PC-9 (cell line): ENCODE measurements at places on chromosomes 7 and 10. TPM values are rescaled to one million over a fixed set of nuclear protein-coding genes. Genes with fewer than 3 reads are reported as not detected.

GRCh38 chr10:48234787-48235186 is 39.7 kb downstream of the FRMPD2 start:
- 0 out of 2 replicates have a peak, but pooled peaks cover 4% of the 10 kb centered on the region for H3K27me3 ChIP-seq
- no peak overlapping the region for H3K4me3 ChIP-seq
- no peak overlapping the region for H3K27ac ChIP-seq
- H3K4me1 ChIP-seq: no peaks in the 10 kb centered on the region
- no peaks in the 10 kb centered on the region for H3K36me3 ChIP-seq

DNA sequence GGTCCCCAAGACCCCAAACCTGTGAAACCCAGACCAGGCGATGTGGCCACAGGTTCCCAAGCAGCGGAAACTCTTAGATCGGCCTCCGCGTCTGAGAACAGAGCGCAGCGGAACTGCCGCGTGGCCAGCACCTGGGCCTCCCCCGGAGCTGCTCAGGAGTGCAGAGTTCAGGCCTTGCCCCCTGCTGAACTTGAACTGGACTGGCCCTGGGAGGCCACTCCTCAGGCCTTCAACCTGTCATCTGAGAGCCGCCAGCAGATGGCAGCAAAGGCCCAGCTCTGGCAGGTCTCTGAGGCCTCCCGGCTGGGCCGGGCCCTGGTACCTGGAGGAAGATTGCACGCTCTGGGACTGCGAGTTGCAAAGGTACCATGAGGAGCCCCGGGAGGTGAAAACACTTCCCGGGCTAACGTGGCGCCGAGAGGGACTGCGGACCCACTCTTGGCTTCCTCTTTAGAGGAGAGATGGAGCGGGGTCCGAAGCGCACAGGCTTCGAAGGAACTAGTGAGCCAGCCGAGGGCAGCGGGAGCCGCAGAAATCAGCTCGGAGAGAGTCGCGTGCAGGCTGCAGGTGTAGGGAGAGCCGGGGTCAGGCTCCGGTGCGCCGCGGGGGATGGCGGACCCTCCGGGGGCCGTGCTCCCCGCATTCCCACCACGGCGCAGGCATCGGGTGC is 89.2 kb downstream of the PAXIP1 start:
- no peak overlapping the region for H3K4me3 ChIP-seq
- no peaks in the 10 kb centered on the region for H3K4me1 ChIP-seq
- no peaks in the 10 kb centered on the region for H3K36me3 ChIP-seq
- peak; percentile 59 for DNase-seq
- peaks cover 91% of the 10 kb centered on the region for H3K27me3 ChIP-seq
- no peak overlapping the region for H3K27ac ChIP-seq

The CLDN3 gene
- total RNA-seq: 31.3 and 45.2 TPM in 2 replicates

The SEMA4G gene
- total RNA-seq: 0.70 and 0.83 TPM in 2 replicates

GRCh38 chr7:105198223-105198622 is 184.2 kb downstream of the KMT2E start:
- no peak overlapping the region for H3K4me3 ChIP-seq
- H3K4me1 ChIP-seq: no peaks in the 10 kb centered on the region
- H3K36me3 ChIP-seq: no peaks in the 10 kb centered on the region
- H3K27ac ChIP-seq: no peak overlapping the region

The SEMA3E gene
- total RNA-seq: 1.8 and 2.1 TPM in 2 replicates

The TLL2 gene
- 0.15 TPM in 1 of 2 replicates, not detected in the other for total RNA-seq

DNA sequence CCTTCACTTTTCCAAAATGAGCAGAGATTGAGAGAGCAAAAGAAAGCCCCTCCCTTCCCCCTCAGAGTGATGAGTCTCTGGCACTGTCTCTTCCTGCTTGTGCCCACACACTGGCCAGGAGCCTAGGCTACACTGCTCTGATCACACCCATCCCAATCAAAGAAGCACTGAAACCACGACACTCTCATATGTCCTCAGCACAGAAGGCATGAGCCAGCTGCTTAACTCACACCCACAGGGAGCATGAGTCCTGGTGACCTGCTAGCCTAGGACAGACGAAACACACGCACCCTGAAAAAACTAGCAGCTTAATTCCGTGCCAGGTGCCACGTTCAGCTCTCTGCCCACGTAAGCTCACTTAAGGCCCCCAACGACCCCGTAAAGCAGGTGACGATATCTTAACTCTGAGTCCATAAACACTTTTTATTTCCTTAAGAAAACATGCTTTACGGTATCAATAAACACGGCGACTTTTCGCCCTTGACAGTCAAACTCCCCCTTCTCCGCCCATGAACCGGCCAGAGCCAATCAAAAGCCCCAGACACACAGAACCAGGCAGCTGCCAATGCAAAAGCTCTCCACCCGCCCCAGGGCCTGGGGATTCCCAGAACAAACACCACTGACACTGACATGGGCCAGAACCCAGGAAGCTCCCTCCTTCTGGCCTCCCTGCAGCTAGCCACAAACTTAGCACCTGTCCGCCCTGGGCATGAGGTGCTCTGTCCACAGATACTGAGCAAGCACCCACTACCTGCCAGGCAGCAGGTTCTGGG is 69.0 kb downstream of the TNRC18 start:
- H3K27me3 ChIP-seq: no peaks in the 10 kb centered on the region
- H3K4me1 ChIP-seq: no peaks in the 10 kb centered on the region
- no peak for DNase-seq
- peaks cover 27% of the 10 kb centered on the region for H3K36me3 ChIP-seq

GRCh38 chr7:108613147-108613948 is 43.7 kb downstream of the DNAJB9 start:
- H3K36me3 ChIP-seq: no peaks in the 10 kb centered on the region
- H3K27me3 ChIP-seq: no peaks in the 10 kb centered on the region
- H3K27ac ChIP-seq: no peak overlapping the region
- no peak overlapping the region for H3K4me3 ChIP-seq

The MYPN gene
- total RNA-seq: 3.9 and 4.1 TPM in 2 replicates

- no peak for DNase-seq
- H3K4me1 ChIP-seq: peaks cover 22% of the 10 kb centered on the region
- no peaks in the 10 kb centered on the region for H3K36me3 ChIP-seq
Observed at GRCh38 chr10:6055929-6056328, 6.2 kb downstream of the IL2RA start.

DNA sequence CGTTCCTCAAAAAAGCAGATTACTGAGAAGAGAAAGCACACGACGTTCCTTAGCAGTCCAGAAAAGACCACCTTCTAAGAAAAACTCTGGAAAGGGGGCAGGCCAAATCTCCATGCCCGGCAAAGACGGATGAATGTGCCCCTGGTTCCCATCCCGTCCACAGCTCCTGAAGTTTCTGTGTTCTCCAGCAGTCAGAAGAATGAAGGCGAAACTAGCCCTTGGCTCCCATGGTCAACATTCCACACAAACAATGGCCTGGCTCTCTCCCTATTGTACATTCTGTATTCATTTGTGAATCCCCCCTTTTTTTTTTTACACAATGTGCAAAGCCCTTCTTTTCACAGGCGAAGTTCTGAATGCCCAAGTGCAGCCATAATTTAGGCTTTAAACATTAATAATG is 5.3 kb downstream of the CTBP2 start:
- peaks cover 21% of the 10 kb centered on the region for H3K4me1 ChIP-seq
- H3K4me3 ChIP-seq: no peak overlapping the region
- H3K36me3 ChIP-seq: peaks cover 2% of the 10 kb centered on the region; the same call in 1 of the 2 replicates
- DNase-seq: no peak
- no peaks in the 10 kb centered on the region for H3K27me3 ChIP-seq

- H3K27ac ChIP-seq: no peak overlapping the region
- no peaks in the 10 kb centered on the region for H3K27me3 ChIP-seq
- H3K36me3 ChIP-seq: no peaks in the 10 kb centered on the region
- no peaks in the 10 kb centered on the region for H3K4me1 ChIP-seq
Observed at GRCh38 chr7:34385384-34385783, 272.6 kb upstream of the NPSR1 start.
